Nephron progenitor cell (in vitro differentiated cells): ENCODE measurements at places on chromosomes 7 and 10.

GRCh38 chr7:94848531-94848930 lies 58.9 kb upstream of the PPP1R9A start:
- DNase-seq, result no peak

- no peak for DNase-seq
Measured at GRCh38 chr7:52719677-52720076, 315.8 kb upstream of the POM121L12 start.

DNA sequence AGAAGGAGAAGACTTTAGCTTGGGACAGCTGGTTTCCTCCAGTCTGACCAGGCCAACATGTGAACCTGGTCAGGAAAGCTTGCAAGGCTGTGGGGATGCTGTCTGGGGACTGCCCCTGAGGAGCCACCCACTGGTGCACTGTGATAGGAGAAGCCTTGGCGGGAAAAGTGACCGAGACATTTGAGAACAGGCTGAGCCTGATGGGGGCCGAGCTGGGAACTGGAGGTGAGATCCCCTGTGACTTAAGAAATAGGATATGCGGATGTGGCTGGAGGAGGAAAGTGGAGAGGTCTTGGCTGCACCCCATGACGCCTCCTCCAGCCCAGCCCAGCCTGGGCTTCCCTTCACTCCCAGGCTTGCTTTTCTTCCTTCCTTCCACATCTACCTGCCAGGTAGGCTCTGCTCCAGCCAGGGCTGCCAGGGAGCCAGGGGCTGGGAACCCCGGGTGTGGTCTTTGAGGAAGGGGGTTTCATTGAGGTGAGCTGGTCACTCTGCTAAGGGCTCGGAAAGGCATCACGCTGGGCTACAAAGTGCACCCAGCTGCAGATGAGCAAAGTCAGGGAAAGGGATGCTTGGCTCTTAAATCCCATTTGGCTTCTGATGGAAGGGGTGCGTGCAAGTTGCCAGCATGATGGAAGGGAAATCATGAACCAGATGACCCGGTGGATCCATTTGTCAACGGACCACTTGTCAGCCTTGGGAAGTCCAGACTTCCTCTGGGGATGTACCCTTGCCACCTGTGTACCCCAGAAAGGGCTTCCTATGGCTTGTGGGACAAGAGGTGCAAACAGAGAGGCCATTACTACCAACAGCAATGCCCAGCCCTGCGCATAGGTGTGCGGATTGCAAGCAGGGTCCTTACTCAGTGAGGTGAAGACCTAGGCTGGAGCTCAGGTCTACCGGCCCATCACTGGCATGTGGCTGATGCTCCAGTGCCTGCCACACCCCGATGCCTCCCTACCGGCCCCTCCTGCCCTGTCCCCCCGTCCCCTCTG lies 66.3 kb downstream of the C10orf143 start:
- no peak for DNase-seq

DNA sequence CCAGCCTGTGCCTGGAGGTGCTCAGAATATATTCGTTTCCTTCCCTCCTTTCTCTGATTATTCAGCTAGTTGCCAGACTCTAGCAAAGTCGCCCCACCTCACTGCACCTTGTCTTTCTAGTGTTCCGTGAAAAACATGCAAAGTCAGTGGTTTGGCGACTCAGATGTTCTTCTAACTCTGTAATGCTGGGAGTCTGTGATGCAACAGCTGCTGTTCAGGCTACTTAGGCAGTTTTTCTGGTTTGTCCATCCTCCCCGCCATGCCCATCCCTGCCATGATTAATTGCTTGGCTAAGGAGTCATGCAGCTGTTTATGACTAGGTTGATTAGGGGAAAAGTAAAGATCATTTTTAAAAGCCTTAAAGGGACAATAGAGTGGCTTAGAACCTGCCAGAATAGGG lies 99.4 kb downstream of the MTPN start:
- DNase-seq, result no peak
